ENCODE measurements at places on chromosomes 5 and 9. TPM values are rescaled to one million over a fixed set of nuclear protein-coding genes. Genes with fewer than 3 reads are reported as not detected.

Gene RNF180
- 27.1 TPM for total RNA-seq

Gene HEMGN
- not detected for total RNA-seq

GRCh38 chr5:178441486-178442270 is 148.5 kb downstream of the COL23A1 start:
- H3K4me3 ChIP-seq, result no peak overlapping the region
- no peaks in the 10 kb centered on the region for H3K27me3 ChIP-seq

DNA sequence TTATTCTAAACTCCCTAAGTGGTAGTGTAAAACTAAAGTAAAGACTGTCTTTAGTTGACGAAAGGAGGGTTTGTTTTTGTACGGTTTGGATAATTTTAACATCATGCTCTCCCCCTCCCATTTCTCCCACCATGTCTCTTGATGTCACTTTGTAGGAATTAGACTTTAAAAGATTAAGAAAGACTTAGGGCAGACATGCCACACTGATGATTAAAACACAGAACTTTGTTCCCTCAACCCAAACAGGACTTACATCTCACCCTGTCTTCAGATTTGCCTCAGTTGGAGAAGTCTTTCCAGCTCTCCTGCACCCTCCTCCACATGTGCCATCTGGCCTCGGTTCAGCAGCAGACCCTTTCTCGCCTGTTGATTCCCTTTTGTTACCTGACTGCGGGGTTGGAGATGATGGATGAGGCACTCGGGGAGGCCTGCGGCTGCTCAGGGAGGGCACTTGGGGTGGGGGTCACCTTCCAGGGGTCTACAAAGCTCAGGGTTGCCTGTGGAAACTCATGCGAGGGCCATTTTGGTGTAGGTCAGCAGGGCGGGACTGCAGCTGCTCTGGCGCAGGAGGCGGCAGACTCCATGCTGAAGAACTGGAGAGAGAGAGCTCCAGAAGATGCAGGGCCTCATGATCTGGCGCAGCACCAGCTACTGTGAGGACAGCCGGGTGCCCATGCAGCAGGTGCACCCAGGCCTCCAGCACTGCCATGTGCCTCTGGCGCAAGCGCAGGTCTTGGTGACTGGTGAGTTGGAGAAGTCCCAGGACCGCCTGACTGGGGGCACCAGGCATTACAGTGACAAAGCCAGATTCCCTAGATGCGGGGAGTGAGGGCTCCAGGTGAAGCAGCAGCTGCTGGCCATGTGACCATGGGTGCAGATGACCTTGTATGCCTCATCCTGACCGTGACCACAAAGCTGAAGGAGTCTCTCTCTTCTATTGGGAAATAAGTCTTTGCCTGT is 24.5 kb upstream of the EXOC3 start:
- H3K4me1 ChIP-seq, result no peaks in the 10 kb centered on the region
- H3K27me3 ChIP-seq, result no peaks in the 10 kb centered on the region
- no peak overlapping the region for H3K27ac ChIP-seq
- H3K4me3 ChIP-seq, result no peak overlapping the region
- peak; percentile 62 for DNase-seq
- no peaks in the 10 kb centered on the region for H3K36me3 ChIP-seq

GRCh38 chr5:102554728-102555127 is 55.9 kb upstream of the SLCO6A1 start:
- no peaks in the 10 kb centered on the region for H3K4me1 ChIP-seq
- H3K4me3 ChIP-seq, result no peak overlapping the region
- H3K27me3 ChIP-seq, result no peaks in the 10 kb centered on the region
- H3K27ac ChIP-seq, result no peak overlapping the region
- H3K36me3 ChIP-seq, result no peaks in the 10 kb centered on the region
- DNase-seq, result no peak

DNA sequence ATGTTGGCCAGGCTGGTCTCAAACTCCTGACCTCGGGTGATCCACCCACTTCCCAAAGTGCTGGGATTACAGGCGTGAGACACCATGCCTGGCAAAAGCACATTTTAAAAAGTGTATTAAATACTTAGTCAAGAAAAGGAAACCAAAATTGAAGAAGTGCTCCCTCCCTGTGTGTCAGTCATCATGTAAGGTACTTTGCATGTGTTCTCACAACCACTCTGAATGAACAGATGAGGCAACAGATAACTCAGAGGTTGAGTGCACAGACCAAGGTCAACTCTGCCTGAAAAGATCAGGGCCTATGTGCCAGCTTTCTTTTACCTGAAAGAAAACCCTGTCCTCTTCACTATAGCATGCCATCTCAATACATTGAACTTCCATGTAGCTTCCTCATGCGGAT is 289.7 kb downstream of the MRPS30 start:
- no peak overlapping the region for H3K27ac ChIP-seq
- DNase-seq, result no peak
- no peaks in the 10 kb centered on the region for H3K36me3 ChIP-seq
- no peak overlapping the region for H3K4me3 ChIP-seq
- H3K4me1 ChIP-seq, result no peaks in the 10 kb centered on the region

GRCh38 chr5:132237670-132238069 is 10.0 kb upstream of the P4HA2 start:
- H3K27ac ChIP-seq, result no peak overlapping the region
- no peaks in the 10 kb centered on the region for H3K36me3 ChIP-seq
- no peaks in the 10 kb centered on the region for H3K27me3 ChIP-seq

Gene PCDHGB4
- 6.1 TPM for total RNA-seq

GRCh38 chr9:101400120-101400519 is 1.5 kb downstream of the ZNF189 start:
- H3K36me3 ChIP-seq, result peaks cover 46% of the 10 kb centered on the region
- no peak for DNase-seq
- no peaks in the 10 kb centered on the region for H3K4me1 ChIP-seq
- no peaks in the 10 kb centered on the region for H3K27me3 ChIP-seq
- no peak overlapping the region for H3K27ac ChIP-seq
- peak overlapping the region; percentile 76 for H3K4me3 ChIP-seq

DNA sequence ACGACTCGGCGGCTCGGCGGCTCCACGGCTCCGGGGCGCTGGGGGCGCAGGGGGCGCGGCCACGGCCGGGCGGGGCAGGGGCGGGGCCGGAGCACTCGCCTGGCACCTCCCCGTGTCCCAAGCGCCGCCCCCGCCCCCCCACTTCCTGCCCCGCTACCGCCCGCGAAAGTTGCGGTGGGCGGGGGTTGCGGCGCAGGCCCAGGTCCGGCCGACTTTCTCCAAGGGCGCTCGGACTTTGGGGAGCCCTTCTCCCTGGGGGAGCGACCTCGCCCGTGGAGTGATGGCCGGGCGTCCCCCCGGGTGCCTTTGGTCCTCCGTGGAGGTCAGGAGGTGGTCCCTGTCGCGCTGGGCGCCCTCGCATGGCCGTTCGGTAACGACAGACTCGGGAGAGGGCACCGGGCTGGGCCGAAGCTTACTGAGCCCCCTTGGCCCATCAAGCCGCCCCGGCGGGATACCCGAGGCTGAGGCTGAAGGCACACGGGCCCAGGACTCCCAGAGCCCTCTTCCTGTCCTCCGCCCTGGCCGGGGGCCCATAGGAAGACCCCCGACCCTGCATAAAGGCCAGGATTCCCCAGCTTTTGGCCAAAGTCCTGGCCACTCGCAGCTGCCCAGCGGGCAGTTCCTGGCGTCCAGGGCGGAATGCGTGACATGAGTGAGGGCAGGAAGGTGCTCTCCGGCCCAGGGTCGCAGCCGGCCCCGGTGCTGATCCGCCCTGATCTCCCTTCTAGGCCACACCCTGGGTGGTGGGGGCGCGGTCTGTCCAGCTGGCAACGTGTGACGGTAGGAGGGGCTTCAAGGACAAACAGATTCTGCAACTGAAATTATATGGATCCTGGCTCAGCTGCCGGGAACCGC is 883 bp upstream of the VAV2 start:
- H3K4me1 ChIP-seq, result no peaks in the 10 kb centered on the region
- H3K27me3 ChIP-seq, result no peaks in the 10 kb centered on the region
- peak; percentile 96 for DNase-seq
- peak overlapping the region; percentile 87 for H3K27ac ChIP-seq

Gene RASGEF1C
- total RNA-seq, result 1.1 TPM

- H3K27me3 ChIP-seq, result no peaks in the 10 kb centered on the region
- no peak overlapping the region for H3K4me3 ChIP-seq
- no peak for DNase-seq
- H3K4me1 ChIP-seq, result no peaks in the 10 kb centered on the region
- H3K36me3 ChIP-seq, result no peaks in the 10 kb centered on the region
Observed at GRCh38 chr9:1869843-1870242, 145.3 kb upstream of the SMARCA2 start.

Data from sigmoid colon (tissue), 7 donors.